ENCODE measurements at places on chromosomes 6 and 20.

GRCh38 chr6:147507162-147508041 lies 1.1 kb upstream of the SAMD5 start:
- no peak for DNase-seq

DNA sequence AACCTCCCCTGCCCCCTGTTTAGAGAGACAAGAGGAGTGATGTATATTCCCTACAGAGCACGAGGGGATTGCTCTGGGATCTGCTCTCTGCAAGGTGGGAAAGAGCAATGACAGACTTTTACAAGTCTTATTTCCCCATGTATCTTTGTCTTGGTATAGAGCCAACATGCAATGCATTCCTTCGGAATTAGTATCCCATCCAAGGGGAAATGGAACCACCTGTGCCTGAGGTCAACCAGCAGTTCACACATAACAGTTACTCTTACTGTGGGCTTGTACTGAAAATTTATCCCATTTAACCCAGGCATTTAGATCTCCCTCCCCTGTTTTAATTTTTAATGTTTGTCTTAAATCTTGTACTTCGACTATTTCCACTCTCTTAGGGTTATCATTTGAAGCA lies 250.4 kb downstream of the C6orf118 start:
- DNase-seq = no peak

- no peak for DNase-seq
These were observed 10.5 kb upstream of the ZNF343 start for GRCh38 chr20:2519115-2519809.

GRCh38 chr6:163094881-163095280 lies 319.6 kb upstream of the QKI start:
- DNase-seq = no peak

GRCh38 chr6:3750317-3751076 lies 1.0 kb downstream of the PXDC1 start:
- no peak for DNase-seq
